NCI-H2081 (cell line): ENCODE measurements at places on chromosomes 1 and 21.

- DNase-seq, result no peak
Measured at GRCh38 chr1:66335859-66336640, 197.9 kb upstream of the SGIP1 start.

DNA sequence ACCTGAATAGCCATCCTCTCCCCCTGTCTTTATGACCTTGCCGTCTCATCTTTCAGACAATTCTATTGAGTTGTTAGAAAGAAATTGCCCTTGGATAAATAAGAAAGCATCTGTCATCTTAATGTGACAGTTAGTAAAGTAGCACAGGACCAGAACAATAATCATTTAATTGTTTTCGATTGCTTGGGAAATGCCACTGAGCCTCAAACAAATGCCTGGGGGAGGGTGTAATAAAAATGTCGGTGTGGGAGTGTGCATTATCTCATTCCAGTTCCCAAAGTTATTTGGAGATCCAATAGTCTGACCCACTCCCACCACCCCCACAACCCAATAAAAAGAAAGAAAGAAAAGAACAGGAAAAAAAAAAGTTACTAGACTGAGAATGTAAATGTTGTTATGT, 509.3 kb upstream of the LRRC7 start:
- no peak for DNase-seq

DNA sequence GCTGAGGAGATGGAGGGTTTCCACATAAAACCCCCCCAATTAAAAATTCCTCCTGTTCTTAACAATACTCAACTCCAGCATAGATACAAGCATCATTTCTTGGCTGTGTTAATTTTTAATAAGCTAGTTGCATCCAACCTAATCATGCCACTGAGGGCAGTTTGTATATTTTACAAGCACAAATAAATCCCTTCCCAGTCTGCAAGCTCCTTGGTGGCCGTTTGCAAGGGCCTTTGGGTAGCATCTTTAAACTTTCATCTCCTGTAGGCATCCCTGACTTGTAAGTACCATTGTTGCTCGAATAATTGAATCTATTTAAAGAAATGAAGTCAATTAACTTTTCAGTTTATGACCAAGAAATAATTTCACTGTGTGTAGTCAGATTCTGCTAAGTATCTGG, 103.5 kb upstream of the AJAP1 start:
- no peak for DNase-seq

GRCh38 chr1:221101807-221102605, 222.8 kb downstream of the HLX start:
- DNase-seq, result no peak

GRCh38 chr1:166875302-166875733, 746 bp downstream of the TADA1 start:
- DNase-seq, result no peak

DNA sequence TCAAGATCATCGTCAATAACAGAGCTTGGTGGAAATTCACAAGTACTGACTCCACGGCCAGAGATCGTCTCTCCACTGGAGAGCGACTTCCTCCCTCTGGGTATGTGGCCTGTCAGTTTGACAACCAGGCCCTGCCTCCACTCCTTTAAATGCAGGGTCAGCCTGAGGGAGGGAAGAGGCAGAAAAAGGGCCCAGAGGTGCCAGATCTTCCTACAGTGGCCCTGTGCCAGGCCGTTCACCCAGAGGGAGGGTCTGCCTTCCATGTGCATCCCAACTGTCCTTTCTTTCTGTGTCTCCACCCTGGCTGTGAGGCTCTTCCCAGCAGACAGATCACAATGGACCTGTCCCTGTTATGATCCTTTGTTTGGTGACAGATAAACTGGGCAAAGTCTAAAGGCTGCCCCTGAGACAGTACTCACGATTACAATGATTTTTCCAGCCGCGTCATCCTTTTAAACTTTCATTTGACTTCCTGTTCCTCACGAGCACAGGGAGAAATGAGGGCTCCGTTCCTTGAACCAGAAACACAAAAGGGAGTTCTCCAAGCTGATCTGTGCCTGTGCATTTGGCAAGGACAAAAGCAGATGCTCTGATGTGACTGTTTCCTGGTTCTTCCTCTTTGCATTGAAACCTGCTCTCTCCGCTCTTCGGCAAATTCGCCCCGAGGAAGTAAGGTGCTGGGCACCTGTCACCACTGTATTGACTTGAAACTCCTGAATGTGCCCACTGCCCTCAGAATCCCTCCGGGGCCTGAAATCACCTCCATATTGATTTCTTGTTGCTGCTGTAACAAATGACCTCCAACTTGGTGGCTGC, 126.7 kb downstream of the PGBD5 start:
- peak; percentile 28 for DNase-seq

DNA sequence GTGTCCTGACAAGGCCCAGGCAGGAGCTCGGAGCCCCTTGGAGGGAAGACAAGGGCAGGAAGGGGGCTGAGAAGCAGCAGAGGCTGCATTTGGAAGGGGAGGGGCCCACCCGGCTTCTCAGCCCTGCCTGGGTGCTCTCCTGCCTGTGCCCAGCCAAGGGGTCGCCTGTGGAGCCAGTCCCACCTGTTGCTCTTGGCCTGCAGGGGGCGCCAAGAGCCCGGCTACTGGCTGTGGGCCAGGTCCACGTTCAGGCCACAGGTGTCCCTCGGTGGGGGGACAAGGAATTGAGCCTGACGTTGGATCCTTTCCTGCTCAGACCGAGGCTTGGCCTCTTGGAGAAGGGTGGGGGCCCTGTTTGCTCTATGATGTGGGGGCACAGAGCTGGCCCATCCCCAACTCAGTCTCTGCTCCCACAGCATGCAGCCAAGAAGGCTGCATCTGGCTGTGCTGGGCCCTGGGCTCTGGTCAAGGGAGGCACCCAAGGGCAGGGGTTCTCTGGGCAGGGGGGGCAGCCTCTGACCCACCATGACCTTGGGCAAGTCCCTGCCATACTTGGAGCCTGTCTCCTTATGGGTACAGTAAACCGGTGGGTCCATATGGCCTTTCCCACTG, 10.9 kb downstream of the WNT4 start:
- DNase-seq, result peak; percentile 79

- peak; percentile 53 for DNase-seq
Measured at GRCh38 chr1:151134396-151134795, 12.0 kb downstream of the SEMA6C start.

- DNase-seq, result peak; percentile 63
Measured at GRCh38 chr1:246907472-246907871, 24.3 kb downstream of the AHCTF1 start.

- no peak for DNase-seq
Measured at GRCh38 chr1:24386931-24387330, 26.7 kb downstream of the STPG1 start.

DNA sequence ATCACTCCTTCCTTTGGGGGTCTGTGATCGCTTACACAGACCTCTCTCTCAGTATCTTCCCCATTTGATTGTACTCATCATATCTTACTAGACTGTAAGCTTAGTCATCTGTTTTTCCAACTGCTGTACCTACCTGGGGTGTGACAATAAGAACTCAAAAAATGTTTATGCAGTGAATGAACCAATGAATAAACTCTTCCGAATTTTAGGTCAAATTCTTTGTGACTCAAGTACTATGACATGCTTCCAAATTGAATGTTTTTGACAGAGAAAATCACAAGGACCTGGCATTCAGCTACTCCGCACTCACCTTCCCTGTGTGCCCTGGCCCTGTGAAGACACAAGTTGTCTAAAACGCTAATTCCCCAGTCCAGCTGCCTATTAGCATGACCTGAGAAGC, 42.1 kb downstream of the TMCO4 start:
- DNase-seq, result no peak

- no peak for DNase-seq
Measured at GRCh38 chr21:42452401-42453223, 43.4 kb downstream of the RSPH1 start.

- no peak for DNase-seq
Measured at GRCh38 chr1:17309426-17310067, 1.6 kb downstream of the PADI4 start.

- DNase-seq, result no peak
Measured at GRCh38 chr1:16022393-16022792, 557 bp downstream of the CLCNKA start.

DNA sequence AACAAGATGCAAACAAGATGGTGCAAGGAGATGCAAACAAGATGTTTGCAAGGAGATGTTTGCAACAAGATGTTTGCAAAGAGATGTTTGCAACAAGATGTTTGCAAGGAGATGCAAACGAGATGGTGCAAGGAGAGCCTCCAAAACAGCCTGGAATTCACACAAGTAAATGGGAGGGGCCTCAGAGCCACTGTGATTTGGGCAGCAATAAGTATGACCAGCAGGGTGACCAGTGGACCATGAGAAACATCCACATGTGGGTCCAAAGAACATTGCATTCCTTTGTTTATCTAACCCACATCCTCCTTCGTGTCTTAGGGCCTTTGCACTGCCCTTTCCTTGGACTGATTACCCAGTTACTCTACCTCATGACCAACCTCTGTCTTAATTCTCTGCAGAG, 162.9 kb downstream of the PLPP3 start:
- DNase-seq, result no peak

DNA sequence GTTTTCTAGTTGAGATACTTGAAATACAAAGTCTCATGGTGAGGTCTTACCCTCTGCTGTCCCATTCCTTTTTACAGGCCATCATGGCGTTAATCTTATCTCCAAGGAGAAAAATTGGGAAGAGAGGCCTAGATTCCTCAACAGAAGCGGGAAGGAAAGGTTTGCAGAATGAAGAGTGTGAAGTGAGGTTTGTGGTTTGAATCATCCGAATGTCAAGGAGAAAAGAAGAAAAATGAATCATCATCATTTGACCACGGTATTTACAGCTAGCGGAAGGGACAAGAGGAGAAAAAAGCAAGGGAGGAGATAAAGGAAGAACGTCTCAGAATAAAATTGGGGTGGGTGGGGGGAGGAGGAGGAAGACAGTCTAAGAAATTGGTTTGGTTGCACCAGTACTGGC, 935 bp upstream of the COG2 start:
- DNase-seq, result no peak

- no peak for DNase-seq
Measured at GRCh38 chr1:54813485-54814125, 12.5 kb upstream of the TTC22 start.

GRCh38 chr1:72635719-72636118, 353.4 kb upstream of the NEGR1 start:
- DNase-seq, result peak; percentile 58

DNA sequence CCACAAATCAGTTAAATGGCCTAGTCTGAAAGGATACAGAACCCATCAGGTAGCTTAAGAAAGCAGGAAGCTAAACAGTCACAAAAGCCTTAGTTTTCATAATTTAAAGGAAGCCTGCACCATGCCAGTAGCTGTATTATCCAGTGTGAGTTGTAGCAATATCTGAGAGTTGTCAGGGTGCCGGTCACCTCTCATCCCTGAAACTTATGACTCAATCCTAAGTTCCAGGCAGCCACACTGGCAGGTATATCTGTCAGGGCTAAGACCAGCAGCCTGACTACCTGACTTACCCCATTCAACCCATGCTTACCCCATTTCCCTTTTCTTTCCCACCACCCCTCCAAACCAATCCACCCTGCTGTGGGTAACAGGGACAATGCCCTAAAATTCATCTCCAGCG, 37.8 kb upstream of the LPAR3 start:
- DNase-seq, result no peak

GRCh38 chr1:8218351-8219092, 99.4 kb upstream of the SLC45A1 start:
- no peak for DNase-seq

DNA sequence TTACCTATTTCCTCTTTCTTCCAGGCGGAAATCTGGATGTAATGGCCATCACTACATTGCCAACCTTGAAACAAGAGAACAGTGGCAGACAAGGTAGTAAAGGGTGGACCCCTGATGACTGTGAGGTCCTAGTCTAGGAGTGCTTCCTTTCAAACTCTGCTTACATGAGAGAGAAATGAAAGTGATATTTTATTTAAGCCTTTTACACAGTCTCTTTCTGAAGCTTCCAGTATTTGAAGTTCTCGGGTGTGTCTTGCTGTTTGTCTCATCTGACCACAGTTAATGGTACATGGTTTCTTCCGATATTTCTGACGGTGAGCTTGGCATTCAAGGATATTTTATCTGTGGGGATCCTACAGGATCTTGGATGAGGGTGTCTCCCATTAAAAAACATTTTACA, 215.2 kb downstream of the SLC45A1 start:
- DNase-seq, result no peak

DNA sequence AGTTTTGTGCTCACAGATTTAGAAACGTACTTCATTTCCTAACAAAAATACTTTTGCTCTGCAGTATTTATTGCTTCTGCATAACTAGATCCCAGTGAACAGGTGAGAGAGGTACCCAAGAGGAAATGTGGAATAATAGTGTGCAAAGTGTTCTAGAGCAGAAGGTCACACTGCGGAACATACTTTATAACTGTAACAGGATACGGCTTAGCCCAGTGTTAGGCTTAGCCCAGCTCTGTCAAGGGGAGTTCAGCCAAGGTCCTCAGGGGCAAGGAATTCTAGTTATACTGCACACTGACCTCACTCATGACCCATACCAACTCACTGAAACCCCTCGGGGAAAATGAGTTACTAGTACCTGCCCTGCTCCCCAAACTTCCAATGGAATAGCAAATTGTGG, 55.3 kb downstream of the PTPN14 start:
- no peak for DNase-seq

- no peak for DNase-seq
Measured at GRCh38 chr1:203327684-203328457, 22.6 kb downstream of the BTG2 start.

GRCh38 chr1:184044603-184045376, 6.7 kb upstream of the TSEN15 start:
- no peak for DNase-seq

DNA sequence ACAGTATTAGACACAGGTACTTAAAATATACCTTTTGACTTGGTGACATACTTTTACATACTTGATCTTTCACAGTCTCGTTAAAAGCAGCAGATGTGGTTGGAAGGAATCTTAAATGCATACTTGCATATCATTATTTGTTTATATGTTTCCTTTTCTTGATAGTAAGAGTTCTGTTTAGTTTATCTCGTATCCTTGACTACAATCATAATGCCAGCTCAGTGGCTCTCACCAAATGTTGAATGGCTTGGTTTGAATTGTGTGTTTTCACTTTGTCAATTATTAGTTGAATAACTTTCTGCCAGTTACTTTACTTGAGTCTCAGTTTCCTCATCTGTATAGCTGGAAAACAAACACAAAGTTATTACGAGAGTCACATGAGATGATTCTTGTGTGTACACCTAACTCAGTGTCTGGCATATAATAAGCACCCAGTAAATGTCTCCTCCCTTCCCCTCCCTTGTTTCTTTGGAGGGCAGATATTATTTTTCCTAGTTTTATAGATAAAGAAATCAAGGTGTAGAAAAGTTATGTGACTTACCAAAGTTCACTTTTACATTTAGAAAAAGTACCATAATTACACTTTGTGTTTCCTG, 131.6 kb upstream of the IVNS1ABP start:
- DNase-seq, result no peak
